Stimulated activated effector memory CD8-positive, alpha-beta T cell treated with anti-CD3 and anti-CD28 coated beads, Interleukin-12 subunit alpha, Interleukin-12 subunit beta, amount 100 ng/mL, for 72 hours (primary cell): ENCODE measurements at places on chromosomes 7 and 10.

DNA sequence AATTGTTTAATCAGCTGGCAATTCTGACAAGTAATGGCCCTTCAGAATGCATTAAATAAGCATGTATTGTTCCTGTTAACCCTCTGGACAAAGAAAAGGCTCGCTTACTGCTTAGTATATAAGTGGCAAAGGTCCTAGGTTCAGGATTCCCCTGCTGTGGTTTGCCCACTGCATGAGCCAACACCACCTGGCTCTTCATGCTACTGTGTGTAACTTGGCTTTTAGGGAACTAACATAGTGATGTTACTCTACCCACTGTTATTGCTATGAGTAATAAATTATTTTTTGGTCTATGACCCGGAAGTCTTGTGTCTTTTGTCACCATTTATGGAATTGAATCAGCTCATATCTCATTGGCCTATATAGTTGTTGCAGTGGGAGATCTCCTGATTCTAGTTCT is 791.7 kb upstream of the PHF14 start:
- DNase-seq: no peak

GRCh38 chr7:147700702-147701101 is 889.9 kb upstream of the C7orf33 start:
- DNase-seq: no peak

DNA sequence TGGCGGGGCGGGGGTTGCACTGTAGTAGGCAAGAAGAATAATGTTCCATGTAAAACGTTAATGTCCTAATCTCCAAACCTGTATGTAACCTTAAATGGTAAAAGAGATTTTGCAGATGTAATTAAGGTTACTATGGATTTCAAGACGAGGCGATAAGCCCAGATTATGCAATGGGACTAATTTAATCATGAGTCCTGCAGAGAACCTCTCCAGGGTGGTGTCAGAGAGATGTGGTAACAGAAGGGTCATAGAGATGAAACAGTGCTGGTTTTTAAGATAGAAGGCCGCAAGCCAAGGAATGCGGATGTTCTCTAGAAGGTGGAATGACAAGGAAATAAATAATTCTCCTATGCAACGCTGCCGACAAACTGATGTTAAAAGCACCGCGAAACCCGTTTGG is 57.1 kb downstream of the UBE3C start:
- no peak for DNase-seq

DNA sequence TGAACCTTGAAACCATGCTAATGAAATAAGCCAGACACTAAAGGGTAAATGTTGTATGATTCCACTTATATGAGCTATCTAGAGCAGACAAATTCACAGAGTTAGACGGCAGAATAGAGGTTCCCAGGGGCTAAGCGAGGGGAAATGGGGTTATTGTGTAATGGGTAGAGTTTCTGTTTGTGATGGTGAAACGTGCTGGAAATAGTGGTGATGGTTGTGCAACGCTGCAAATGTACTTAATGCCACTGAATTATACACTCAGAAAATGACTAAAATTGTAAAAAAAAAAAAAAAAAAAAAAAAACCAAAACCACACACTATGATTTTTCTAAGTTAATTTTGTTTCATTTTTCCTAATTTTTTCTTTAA is 30.0 kb downstream of the SFXN4 start:
- DNase-seq: no peak

DNA sequence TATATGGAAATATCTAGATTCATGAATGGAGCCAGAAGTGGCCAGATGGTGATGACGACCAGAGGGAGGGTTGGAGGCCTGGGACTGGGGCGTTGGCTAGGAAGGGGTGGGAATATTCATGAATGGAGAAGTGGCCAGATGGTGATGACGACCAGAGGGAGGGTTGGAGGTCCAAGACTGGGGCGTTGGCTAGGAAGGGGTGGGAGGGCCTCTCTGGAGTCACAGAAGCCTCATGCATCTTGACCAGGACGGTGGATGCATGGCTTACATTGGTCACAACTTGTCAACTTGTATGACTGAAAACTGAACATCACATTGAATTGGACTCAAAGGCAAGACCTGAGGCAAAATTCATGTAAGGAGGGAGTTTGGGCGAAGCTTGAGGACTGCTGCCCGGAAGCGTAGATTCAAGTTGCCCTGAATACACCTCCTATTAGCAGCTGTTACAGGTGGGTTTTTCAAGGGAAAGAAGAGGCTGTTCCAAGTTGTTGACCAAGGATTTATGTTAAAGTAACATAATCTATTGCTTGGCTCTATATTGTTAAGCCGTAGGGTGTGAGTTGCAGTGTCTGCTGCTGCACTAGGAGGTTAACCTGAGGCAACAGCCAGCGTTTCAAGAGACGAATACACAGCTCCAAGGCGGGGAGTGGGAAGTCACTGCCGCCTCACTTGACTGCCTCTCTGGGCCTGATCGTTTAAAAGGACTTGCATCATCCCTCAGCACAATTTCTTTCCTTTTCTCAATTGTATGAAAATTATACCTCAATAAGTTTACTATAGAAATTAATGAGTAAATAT is 55.1 kb upstream of the FAM20C start:
- no peak for DNase-seq

DNA sequence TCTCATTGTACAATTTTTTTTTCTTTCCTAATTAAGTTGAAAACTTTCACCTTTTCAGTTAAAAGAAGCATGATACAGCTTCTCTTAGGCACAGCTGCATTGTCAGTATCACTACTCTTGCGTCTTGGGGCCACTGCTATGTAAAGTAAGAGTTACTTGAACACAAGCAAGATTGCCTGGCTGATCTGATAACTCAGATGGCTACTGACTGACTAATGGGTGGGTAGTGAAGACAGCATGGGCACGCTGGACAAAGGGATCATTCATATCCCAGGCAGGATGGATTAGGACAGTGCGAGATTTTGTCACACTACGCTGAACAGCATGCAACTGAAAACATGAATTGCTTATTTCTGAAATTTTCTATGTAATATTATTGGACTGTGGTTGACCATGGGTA is 11.6 kb upstream of the ADAMTS14 start:
- no peak for DNase-seq

DNA sequence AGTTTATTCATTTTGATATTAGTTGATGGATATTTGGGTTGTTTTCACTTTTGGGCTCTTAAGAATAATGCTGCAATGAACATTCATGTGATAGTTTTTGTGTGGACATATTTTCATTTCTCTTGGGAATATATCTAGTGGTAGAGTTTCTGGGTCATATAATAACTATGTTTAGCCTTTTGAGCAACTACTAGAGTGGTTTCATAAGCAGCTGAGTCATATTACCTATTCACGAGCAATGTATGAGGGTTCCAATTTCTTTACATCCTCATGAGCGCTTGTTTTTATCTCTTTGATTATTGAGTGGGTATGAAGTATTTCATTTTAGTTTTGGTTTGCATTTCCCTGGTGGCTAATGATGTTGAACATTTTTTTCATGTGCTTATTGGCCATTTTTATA is 182.6 kb downstream of the PON1 start:
- no peak for DNase-seq

- no peak for DNase-seq
Observed at GRCh38 chr7:105707381-105707780, 126.1 kb upstream of the EFCAB10 start.
